Body of pancreas (tissue), 4 donors: ENCODE measurements at places on chromosomes 11 and 22. TPM values are rescaled to one million over a fixed set of nuclear protein-coding genes. Genes with fewer than 3 reads are reported as not detected.

DNA sequence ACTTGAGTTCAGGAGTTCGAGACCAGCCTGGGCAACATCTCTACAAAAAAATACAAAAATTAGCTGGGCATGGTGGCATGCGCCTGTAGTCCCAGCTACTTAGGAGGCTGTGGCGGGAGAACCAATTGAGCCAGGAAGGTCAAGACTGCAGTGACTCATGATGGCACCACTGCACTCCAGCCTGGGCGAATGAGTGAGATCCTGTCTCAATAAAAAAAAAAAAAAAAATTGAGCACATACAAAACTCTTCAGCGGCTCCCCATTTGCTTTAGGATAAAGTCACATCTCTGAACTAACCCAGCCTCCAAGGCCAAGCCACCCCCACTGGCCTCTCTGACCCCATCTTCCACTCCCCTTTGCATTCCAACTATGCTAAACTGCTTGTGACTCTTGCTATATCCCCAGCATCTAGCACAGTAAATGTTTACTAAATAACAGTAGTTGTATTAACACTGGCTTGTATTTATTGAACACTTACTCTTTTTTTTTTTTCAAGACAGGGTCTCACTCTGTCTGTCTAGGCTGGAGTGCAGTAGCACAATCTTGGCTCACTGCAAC lies 28.9 kb downstream of the CREB3L1 start:
- DNase-seq = no peak
- no peak overlapping the region for H3K27ac ChIP-seq
- no peak overlapping the region for H3K4me3 ChIP-seq
- H3K27me3 ChIP-seq = no peaks in the 10 kb centered on the region
- H3K4me1 ChIP-seq = no peaks in the 10 kb centered on the region

GRCh38 chr11:1618231-1618630 lies 3.7 kb downstream of the KRTAP5-4 start:
- H3K36me3 ChIP-seq = no peaks in the 10 kb centered on the region
- no peak overlapping the region for H3K4me3 ChIP-seq
- DNase-seq = no peak
- H3K27ac ChIP-seq = no peak overlapping the region
- no peaks in the 10 kb centered on the region for H3K27me3 ChIP-seq

Gene TOLLIP
- total RNA-seq = 51.1 TPM

DNA sequence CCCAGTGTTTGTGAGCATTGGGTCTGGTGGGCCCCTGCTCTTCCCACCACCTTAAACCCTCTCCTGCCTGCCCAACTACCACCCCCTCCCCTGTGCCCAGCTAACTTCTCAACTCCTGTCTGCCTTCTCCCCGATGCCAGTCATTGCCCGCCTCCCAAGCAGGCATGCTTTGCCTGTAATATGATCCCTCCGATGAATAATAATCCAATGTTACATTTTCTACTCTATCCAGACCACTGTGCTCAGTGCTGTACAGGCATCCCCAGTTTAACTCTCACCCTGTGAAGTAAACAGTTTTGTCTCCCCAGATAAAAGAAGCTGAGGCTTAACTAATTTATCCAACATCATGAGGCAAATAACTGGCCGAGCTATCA lies 35.5 kb upstream of the OLFML1 start:
- peaks cover 12% of the 10 kb centered on the region for H3K4me1 ChIP-seq
- H3K27ac ChIP-seq = no peak overlapping the region
- H3K27me3 ChIP-seq = no peaks in the 10 kb centered on the region
- H3K36me3 ChIP-seq = no peaks in the 10 kb centered on the region

DNA sequence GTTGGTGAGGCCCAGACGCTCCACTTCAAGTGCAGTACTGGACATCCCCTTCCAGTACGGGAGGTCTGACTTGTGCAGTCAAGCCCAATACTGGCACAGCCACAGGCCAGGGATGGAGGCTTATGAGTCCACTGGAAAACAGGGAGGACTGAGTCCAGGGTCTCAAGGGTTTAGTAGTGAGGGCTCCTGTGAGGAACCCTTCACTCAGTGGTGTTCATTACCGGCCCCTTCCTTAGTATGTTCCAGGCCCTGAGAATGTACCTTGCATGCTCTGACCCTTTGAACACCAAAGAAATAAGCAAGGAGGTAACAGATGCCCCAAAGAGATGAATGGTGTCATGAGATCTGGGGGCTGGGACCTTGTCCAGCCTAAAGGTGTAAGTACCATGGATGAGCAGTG lies 11.8 kb downstream of the PRAME start:
- no peaks in the 10 kb centered on the region for H3K36me3 ChIP-seq
- no peak overlapping the region for H3K4me3 ChIP-seq
- no peak for DNase-seq
- H3K4me1 ChIP-seq = no peaks in the 10 kb centered on the region

Gene TEAD1
- total RNA-seq = 36.9 TPM

- no peaks in the 10 kb centered on the region for H3K27me3 ChIP-seq
- no peak overlapping the region for H3K27ac ChIP-seq
- H3K4me3 ChIP-seq = no peak overlapping the region
- H3K36me3 ChIP-seq = no peaks in the 10 kb centered on the region
- H3K4me1 ChIP-seq = peaks cover 20% of the 10 kb centered on the region
Observed at GRCh38 chr11:2314136-2314524, 12.3 kb downstream of the TSPAN32 start.

Gene IL17RA
- total RNA-seq = 13.8 TPM

DNA sequence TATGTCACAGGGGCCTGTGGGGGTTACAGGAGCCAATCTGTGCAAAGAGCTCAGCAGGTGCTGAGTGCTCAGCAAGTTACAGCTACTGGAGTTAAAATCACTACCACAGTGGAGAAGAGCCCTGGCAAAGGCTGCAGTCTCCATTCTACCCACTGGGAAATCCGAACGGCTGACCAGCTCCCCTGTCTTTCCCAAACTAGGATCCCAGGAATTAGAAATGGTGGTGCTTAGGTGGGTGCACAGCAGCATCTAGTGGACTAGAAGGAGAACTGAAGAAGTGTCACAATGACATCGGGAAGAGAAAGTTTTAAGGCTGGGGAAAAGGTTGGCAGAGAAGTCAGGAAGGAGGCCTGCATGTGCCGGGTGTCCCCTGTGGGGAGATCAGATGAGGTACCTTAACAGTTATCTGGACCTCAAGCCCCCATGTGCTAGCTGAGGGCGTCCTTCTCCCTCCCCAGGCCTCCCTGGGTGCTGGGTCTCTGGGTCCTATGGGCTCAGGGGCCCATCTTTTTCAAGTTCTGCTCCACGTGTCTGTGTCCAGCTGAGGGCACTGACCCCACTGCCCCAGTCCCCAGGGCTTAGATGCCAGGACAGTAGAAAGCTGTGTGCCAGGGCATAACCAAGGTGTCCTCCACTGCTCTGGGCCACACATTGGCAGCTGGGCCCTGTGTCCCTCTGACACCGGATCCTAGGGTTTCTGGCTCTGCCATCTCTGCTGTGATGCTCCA lies 1.9 kb downstream of the PIWIL3 start:
- no peak overlapping the region for H3K4me3 ChIP-seq
- no peaks in the 10 kb centered on the region for H3K36me3 ChIP-seq
- no peaks in the 10 kb centered on the region for H3K27me3 ChIP-seq
- H3K27ac ChIP-seq = no peak overlapping the region

DNA sequence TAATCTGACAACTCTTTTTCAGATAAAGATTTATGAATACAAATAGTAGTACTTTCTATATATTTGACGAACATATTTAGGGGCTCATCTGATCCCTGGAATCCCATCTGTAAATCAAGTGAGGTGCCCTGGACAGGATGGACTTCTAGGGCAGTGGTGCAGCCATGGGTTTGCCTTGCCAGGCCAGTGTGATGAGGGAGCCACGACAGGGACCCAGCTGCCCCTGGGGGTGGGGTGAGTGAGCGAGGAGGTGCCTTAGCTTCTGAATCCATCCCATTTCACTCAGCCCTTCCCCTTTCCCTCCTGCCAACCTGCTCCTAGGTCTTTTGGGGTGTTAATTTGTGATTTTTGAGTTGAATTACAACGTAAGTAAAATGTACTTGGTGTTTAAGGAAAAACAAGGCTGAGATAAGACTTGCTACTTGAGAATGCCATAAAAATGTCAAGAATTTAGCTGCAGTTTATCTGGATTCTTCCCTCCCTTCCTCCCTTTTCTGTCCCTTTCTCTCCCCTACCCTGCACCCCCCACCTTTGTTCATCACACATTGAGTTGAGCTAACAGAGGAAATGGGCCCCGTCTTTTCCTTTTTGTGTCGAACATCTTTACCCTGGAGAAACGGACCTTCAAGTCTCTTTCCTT lies 60.8 kb downstream of the PPFIBP2 start:
- no peak for DNase-seq
- peaks cover 33% of the 10 kb centered on the region for H3K4me1 ChIP-seq
- no peak overlapping the region for H3K4me3 ChIP-seq
